ENCODE measurements at places on chromosomes 5 and 9.
A peak's percentile ranks its signal among the peaks of the same experiment; 100 is the strongest.

- DNase-seq: no peak
Measured at GRCh38 chr9:130114741-130115140, 57.5 kb upstream of the NCS1 start.

DNA sequence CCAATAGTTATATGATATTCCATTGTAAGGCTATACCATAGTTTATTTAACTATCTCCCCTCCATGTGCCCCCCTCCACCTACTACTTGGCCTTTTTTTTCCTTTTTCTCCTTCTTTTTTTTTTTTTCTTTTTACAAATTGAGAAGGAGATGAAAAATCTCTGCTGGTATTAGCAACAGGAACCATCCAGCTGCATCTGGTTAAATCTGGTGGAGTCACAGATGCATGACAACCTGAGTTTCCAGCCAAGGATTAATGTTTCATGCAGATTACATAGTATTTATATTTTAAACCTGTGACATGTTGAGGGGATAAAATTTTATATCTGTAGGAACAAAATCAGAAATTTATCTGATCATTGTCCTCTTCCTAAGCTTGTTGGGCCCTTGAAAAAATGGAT is 128.5 kb upstream of the IQGAP2 start:
- DNase-seq: no peak

DNA sequence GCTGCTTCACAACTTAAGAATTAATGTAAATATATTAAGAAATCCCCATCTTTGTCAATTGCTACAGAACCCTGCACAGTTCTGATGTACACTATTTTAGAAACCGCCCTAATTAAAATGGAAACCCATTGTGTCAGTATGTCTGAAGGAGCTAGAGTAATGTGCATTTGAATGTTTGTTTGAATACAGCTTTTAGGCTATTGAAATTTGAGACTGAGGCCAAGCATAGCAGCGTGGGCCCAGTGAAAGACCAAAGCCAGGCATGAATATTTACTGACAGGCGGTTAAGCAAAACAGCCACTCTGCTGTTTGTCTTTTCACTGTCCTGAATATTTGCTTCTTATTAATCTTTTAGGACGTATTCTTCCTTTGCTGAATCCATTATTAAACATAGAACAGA is 252.3 kb downstream of the IZUMO3 start:
- DNase-seq: no peak

DNA sequence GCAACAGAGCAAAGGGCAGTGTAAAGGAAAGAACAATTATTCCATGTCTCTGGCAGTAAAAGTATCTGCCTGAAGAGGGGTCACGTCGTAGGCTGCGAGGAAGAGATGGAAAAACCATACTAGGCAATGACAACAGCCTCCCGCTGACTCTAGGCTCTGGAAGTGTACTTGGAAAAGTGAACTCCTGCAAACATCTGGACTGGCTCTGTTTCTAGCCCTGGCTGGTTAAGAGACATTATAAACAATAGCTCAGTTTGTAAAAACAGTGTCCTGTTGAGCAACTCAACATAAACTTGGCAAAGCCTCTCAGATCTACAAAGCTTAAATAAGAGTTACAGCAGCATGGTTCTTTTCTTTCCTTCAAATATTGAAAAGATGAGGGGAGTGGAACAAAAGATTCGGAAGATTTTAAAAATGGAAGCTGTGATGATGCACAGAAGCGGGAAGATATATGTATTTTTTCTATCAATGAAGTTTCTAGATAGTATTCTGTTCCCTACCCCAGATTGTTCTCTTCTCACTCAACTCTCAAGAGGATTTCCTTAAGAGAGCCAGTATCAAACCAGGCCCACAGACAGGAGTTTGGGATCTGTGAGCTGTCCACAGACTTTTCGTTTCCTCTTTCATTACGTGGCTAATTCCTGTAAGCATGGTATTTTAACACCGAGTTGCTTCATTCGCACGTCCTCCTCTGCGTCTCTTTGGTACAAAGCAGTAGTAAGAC is 79.4 kb downstream of the SPTLC1 start:
- DNase-seq: no peak

- DNase-seq: no peak
Measured at GRCh38 chr5:77768978-77769377, 7.2 kb downstream of the TBCA start.

- no peak for DNase-seq
Measured at GRCh38 chr5:1726956-1727355, 72.7 kb downstream of the MRPL36 start.

DNA sequence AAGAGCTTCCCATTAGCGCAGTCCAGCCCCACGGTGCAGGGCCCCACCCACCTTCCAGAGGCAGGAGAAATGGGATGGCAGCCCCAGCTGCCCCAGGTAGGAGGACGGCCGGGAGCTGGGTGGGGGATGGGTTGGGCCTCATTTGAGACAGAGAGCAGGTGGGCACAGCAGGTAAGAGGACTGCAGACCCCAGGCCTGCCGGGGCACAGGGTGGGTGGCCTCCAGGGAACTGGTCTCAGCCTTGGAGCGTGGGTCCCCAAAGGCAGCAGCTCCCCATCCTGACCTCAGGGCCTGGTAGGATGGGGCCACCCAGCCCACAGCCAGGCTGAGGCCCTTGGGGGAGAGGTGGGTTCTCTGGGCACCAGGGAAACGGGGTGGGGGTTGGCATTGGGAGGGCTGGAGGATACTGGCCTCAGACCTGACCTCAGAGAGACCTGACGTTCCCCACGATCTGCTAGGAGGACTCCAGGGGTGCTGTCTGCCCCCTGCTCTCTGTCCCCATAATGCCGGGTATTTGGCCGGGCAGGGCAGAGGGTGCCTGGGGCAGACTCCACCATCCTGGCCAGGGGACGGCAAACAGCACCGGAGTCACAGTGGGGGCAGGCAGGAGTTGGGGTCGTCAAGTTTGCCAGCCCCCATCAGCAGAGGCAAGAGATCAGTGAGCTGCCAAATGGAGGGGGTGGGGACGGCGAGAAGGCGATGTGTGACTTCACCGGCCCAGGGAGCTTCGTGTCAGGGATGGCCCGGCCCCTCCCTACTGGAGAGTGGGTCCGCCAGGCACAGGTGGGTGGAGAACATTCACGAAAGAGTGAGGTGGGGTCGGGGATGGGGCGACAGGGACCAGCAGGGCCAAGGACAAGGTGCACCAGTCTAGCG is 6.8 kb upstream of the QRFP start:
- DNase-seq: no peak

- no peak for DNase-seq
Measured at GRCh38 chr9:90697808-90698207, 55.2 kb upstream of the DIRAS2 start.

- no peak for DNase-seq
Measured at GRCh38 chr9:21450733-21451394, 10.6 kb downstream of the IFNA1 start.

DNA sequence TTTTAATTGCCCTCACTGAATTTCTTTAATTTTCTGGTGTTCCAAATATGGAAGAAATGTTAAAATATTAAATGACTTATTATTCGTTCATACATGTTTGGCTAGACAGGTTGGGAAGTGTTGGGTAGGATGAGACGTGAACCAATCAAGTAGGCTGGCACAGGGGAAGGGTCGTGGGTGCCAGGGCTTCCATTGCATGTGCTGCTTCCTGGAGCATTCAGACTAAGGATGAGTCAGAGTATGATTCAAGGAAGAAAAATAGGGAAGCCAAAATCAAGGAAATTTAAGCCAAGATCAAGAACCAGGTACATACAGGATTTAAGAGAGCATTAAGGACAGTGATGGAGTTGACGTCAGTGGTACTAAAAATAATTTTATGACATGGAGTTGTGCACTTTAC is 2068.0 kb downstream of the MAT2B start:
- no peak for DNase-seq

GRCh38 chr9:89172398-89172797 is 6.2 kb downstream of the SHC3 start:
- no peak for DNase-seq

DNA sequence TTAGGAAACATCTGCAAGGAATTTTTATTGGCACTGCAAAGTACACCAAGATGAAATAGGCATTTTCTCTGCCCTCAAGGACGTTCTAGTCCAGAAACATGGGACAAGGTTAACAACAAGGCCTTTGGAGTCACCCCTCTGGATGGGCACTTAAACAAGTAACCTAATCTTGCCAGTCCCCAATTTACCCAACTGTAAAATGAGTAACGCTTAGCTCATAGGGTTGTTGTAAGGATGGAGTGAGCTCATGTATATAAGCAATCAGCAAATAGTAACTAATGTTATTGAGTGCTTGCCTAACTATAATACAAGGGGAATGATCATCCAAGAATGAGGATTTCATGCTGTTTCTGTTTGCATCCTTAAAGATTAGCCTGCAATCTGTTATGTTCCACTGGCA is 189.3 kb downstream of the PAPPA start:
- DNase-seq: no peak

DNA sequence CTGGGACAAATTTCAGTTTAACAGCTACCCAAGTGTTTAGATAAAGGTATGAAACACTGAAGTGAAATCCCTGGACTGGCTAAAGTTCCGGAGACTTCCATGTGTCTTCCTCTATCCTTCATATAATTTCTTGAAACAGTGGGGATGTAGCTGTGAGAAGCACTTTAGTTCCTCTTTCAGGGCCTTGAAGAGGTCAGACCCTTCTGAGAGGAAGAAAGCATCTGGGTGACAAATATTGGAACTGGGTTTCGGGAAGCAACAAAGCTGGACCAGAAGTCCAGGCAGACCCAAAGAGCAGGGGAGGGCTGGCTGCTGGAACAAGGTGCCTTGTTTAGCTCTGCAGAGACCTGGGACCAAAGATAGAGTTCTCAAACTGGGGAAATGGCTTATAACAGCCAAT is 75.4 kb upstream of the ZFAND5 start:
- peak; percentile 28 for DNase-seq

Measured in Kasumi-1 (cell line).